ENCODE measurements at places on chromosomes 7 and 10.

GRCh38 chr7:129047761-129048160 is 7.2 kb downstream of the TNPO3 start:
- no peak for DNase-seq

GRCh38 chr10:62501547-62501946 is 127.4 kb downstream of the ZNF365 start:
- DNase-seq = no peak

- DNase-seq = peak; percentile 54
Measured at GRCh38 chr7:29102558-29103151, 43.7 kb downstream of the CPVL start.

GRCh38 chr7:45924283-45924682 is 3.2 kb upstream of the IGFBP3 start:
- DNase-seq = no peak

- DNase-seq = no peak
Measured at GRCh38 chr10:34780818-34781380, 34.2 kb downstream of the PARD3 start.

GRCh38 chr7:101933028-101933427 is 115.6 kb downstream of the CUX1 start:
- DNase-seq = no peak

DNA sequence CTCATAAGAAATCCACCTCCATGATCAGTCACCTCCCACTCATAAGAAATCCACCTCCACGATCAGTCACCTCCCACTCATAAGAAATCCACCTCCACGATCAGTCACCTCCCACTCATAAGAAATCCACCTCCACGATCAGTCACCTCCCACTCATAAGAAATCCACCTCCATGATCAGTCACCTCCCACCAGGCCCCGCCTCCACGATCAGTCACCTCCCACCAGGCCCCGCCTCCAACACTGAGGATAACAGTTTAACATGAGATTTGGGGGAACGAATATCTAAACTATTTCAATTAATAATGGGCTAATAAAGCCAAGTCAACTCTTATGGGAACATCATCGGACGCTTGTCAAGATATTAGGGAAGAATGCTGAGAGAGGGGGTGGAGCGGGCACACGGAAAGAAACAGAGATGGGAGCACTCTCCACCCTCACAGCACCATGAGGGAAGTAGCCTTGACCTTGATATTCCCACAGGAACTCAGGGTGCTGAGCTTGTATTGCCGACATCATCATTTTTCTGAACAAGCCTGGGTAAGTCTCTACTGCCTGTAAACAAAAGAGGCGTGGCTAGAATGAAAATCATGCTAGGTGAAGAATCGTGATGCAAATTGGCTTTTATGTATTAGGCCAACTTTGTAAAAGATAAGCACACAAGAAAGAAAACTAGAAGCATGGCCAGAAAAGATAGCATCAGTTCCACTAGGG is 303.5 kb upstream of the KLF6 start:
- no peak for DNase-seq

- no peak for DNase-seq
Measured at GRCh38 chr7:110418659-110419280, 672.2 kb upstream of the LRRN3 start.

DNA sequence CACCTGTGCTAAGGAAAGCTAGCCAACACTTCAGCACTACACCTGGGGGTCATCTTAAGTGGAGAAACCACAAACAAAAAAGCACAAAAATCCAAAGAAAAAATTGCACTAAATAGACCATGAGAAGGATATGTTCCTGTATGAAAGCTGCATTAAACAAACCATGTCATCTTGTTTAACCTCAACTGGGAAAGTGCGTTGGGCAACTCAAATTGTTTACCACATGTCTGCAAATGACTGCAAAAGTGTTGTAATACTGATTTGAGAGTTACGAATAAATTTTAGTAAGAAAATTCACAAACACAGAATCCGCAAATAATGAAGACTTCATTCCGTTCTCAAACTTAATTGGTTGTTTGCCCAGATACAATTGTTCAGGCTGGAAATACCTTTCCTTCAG is 111.9 kb upstream of the EGFR start:
- no peak for DNase-seq

GRCh38 chr7:65463184-65463583 is 89.5 kb downstream of the ZNF92 start:
- DNase-seq = no peak

DNA sequence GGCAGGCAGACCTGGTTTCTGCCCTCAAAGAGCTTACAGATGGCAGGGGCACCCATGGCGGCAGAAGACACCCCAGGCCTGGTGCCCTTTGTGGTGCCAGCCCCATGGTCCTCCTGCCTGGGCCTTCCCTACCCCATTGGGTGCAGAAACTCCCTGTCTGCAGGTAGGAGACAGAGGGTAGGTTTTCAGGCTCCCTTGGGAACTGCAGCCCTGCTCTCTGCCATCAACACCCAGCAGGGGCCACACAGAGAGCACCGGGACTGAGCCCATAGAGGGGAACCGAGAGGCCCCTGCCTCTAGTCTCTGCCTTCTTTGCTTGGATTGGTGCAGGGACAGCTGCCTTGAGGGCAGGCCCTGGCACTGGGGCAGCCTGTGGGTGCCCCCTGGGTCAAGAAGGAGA is 52.6 kb downstream of the GTF2IRD1 start:
- DNase-seq = no peak

GRCh38 chr10:104415526-104416165 is 62.0 kb downstream of the CFAP58 start:
- DNase-seq = no peak

- DNase-seq = peak; percentile 1
Measured at GRCh38 chr7:106346678-106347217, 62.0 kb upstream of the NAMPT start.

GRCh38 chr10:100872034-100872791 is 40.5 kb upstream of the SLF2 start:
- no peak for DNase-seq

- no peak for DNase-seq
Measured at GRCh38 chr10:118843647-118844265, 89.0 kb upstream of the CACUL1 start.

GRCh38 chr7:140326116-140326928 is 72.0 kb downstream of the SLC37A3 start:
- peak; percentile 74 for DNase-seq
